ENCODE measurements at places on chromosomes 5 and 9. TPM values are rescaled to one million over a fixed set of nuclear protein-coding genes. Genes with fewer than 3 reads are reported as not detected.

IFNA21 gene
- not detected for total RNA-seq

PHPT1 gene
- total RNA-seq: 235 TPM

LEAP2 gene
- 1.2 TPM for total RNA-seq

GRCh38 chr5:111138096-111138495 is 45.9 kb downstream of the WDR36 start:
- no peak for DNase-seq

DNA sequence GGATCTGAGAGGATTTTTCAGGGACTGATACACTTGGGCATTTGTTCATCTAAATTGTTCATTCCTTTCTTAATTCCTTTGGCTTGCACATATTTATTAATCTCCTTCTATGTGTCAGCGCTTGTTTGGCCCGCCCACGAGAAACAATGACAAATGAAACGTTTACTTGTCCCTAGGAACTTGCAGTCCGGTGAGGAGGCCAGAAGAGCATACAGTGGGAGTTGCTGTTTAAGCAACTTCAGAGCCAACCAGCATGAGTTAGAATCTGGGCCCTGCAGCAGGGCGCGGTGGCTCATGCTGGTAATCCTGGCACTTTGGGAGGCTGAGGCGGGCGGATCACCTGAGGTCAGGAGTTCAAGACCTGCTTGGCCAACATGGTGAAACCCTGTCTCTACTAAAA is 18.8 kb downstream of the FBXL7 start:
- no peak for DNase-seq

- DNase-seq: no peak
These were observed 158.0 kb downstream of the PALM2AKAP2 start for GRCh38 chr9:109937861-109938453.

GRCh38 chr9:26043431-26043830 is 365.2 kb upstream of the TUSC1 start:
- no peak for DNase-seq

DNA sequence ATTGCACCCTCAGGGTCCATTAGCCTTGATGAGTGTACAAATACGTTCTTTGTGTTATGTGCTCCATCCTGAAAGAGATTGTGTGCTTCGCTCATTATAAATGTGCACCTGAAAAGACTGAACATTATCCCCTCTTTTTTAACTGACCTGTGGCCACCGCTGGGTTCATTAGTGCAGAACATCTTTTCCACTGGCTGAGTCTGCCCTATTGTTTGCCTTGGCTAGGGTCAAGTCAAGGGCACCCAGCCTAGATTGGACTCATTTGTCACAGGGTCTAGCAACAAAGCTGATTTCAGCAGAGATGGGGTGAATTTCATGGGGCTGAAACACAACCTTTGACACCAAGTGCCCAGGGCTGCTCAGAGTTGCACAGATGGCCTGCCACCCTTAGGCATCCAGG is 764.1 kb upstream of the ARRDC3 start:
- no peak for DNase-seq

DNA sequence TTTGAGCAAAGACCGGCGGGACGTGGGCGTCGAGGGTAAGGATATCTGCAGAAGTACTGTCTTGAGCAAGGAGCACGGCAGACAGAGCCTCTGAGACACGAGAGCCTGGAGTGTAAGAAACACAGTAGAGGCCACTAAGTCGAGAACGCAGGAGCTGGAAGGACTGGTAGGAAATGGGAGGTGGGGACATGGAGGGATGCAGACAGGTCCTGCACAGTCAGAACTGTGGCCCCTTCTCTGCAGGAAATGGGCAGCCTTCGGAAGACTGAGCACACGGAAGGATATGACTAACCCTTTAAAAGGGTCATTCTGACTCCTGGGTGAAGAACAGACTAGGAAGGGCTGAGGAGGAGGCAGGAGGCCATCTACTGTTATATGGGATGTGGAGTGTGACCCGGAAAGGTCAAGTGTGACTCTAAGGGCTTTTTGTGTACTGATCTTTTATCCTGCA is 1.4 kb upstream of the CAMSAP1 start:
- DNase-seq: no peak

Measured in cardiac muscle cell (in vitro differentiated cells and primary cell).